ENCODE measurements at places on chromosomes 1 and 21.

GRCh38 chr21:36606287-36606982 is 92.5 kb upstream of the SIM2 start:
- no peak for DNase-seq

- DNase-seq: no peak
These were observed 80.8 kb downstream of the KCNJ6 start for GRCh38 chr21:37835481-37835880.

DNA sequence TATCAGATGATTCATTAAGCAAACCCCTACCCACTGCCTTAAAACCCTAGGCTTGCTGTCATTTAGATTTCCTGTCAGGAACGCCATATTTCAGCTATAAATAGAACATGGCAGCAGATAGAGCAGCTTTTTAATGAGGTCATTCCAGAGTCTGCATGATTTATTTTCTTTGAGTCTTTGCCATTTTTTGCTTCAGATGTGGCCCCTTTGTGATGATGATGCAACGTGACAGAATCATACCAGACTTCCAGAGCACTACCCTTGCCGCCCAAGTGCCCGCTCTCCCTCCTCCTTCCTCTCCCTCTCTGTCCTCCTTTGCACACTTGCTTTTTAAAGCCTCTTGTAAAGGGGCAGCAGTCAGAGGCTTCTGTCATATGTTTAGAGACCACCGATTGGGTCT is 55.5 kb upstream of the TRIM67 start:
- no peak for DNase-seq

GRCh38 chr1:66283622-66284041 is 250.3 kb upstream of the SGIP1 start:
- no peak for DNase-seq

DNA sequence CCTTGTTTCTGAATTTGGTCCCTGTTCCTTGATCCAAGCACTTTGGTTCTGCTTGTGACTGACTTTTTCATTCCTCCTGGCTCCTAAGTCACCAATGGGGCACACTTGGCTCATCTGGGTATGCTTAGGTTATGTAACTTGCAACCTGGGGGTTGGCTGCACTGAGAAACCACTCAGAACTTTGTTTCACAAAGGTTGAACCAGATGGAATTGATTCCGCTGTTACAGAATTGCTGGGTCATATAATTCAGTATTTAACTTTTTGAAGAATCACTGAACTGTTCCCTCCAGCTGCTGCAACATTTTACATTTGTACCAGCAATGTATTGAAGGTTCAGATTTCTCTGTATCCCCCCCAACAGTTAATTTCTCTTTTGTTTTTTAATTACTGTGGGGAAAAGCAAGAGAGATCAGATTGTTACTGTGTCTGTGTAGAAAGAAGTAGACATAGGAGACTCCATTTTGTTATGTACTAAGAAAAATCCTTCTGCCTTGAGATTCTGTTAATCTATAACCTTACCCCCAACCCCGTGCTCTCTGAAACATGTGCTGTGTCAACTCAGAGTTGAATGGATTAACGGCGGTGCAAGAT is 9.6 kb upstream of the NVL start:
- no peak for DNase-seq
